ENCODE measurements at places on chromosomes 16 and 17. TPM values are rescaled to one million over a fixed set of nuclear protein-coding genes. Genes with fewer than 3 reads are reported as not detected.

GRCh38 chr16:89504091-89504490, 4.1 kb upstream of the SPG7 start:
- DNase-seq, result no peak
- no peak overlapping the region for H3K27ac ChIP-seq
- no peak overlapping the region for H3K4me3 ChIP-seq
- peaks cover 7% of the 10 kb centered on the region for H3K4me1 ChIP-seq
- peaks cover 7% of the 10 kb centered on the region for H3K27me3 ChIP-seq

TBC1D3B gene
- total RNA-seq, result 0.54 TPM

- H3K4me3 ChIP-seq, result no peak overlapping the region
- H3K27me3 ChIP-seq, result no peaks in the 10 kb centered on the region
- H3K27ac ChIP-seq, result no peak overlapping the region
- H3K36me3 ChIP-seq, result no peaks in the 10 kb centered on the region
- no peaks in the 10 kb centered on the region for H3K4me1 ChIP-seq
Measured at GRCh38 chr16:76653390-76654026, 376.3 kb downstream of the CNTNAP4 start.

GRCh38 chr17:33657181-33657580, 364.1 kb upstream of the ASIC2 start:
- H3K27ac ChIP-seq, result no peak overlapping the region
- DNase-seq, result no peak
- H3K4me1 ChIP-seq, result no peaks in the 10 kb centered on the region
- no peaks in the 10 kb centered on the region for H3K27me3 ChIP-seq

Measured in GM23338 (cell line).